ENCODE measurements at places on chromosomes 12 and 14.

GRCh38 chr12:79776111-79776510 is 85.3 kb upstream of the PAWR start:
- DNase-seq, result no peak

DNA sequence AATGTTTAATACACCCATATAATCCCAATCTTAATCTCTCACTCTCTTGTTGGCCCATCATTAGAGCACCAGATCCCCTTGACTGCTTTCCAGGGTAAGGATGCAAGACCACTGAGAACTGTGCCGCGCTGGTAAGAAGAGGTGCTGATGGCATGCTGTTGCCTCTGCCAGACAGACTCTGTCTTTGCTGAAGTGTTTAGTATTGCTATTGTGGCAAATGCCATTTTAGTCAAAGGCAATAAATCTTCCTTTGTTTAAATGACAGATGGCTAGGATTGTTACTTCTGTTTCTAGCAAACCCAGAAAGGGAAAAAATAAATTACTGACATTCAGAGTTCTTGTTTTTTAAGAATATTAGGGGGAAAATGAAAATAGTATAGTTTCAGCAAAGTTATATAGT is 152.3 kb downstream of the MON2 start:
- no peak for DNase-seq

- no peak for DNase-seq
Observed at GRCh38 chr14:61050417-61050816, 69.4 kb downstream of the SLC38A6 start.

- no peak for DNase-seq
Observed at GRCh38 chr12:95962222-95962621, 19.1 kb downstream of the AMDHD1 start.

DNA sequence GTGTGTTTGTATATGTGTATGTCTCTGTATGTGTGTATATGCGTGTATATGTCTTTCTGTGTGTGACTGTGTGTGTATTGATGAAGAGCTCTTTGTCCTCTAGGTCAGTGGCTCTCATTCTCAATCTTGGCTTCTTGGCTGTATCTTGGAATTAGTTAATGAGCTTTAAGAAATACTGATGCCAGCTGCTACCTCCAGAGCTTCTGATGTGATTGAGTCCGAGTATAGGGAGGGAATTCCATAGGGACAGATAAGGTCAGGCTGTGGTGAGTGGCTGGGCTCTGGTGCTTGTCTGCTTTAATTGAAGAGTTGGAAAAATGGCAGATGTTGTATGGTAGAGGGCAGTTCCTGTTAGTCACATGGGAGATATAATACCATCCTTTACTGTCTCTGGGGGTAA is 140.1 kb downstream of the C12orf75 start:
- DNase-seq, result no peak

Measured in naive thymus-derived CD8-positive, alpha-beta T cell (primary cell).